ENCODE measurements at places on chromosomes 5 and 9.

DNA sequence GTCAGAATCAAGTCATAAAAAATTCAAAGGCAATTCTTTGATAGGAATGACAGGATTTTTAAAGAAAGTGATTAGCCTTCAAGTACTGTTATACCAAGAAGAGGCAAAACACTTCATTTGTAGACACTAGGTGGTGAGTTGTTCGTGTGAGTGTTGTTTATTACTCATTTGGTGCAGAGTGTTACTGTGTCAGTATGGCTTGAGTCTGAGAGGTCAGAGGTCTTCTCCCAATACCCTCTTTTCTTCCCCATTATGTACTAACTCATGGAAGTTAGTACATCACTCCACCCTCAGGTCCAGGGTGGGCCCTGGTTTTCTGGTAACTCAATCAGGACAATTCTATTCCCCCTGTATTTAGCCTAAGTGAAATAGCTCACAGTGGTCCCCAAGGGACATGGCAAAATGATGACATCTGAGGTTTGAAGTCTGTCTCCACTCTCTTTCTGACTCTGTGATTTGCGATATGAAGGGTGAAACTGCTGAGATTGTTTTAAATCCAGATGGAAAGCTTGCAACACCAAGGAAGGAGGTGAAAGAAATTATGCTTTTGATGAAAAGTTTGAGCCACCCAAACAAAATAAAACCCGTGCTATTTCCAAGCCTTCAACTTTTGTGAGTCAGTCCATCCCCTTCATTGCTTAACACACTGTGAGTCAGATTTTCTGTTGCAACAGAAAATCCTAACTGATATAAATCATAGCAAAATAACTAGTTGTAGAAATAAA lies 56.8 kb downstream of the NUDT12 start:
- peak; percentile 83 for DNase-seq

DNA sequence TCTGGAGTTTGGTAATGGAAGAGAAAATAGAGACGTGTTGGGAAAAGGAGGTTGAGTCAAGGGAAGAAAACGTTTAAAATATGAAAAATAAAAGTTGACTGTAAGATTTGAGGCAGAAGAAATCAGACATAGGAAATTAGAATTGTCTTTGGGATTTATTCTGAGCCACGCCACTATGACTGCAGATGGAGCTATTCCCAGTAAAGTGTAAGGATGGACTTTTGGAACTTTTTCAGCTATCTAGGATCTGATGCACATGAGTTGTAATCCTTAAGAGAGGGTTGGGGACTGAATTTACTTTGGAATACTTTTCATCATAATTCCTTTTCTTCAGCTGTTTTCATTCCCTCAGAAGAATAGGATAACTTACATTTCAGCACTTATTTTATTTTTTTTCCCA lies 336.7 kb downstream of the FAM170A start:
- peak; percentile 67 for DNase-seq

GRCh38 chr9:121612511-121612998 lies 38.9 kb upstream of the DAB2IP start:
- DNase-seq: no peak

DNA sequence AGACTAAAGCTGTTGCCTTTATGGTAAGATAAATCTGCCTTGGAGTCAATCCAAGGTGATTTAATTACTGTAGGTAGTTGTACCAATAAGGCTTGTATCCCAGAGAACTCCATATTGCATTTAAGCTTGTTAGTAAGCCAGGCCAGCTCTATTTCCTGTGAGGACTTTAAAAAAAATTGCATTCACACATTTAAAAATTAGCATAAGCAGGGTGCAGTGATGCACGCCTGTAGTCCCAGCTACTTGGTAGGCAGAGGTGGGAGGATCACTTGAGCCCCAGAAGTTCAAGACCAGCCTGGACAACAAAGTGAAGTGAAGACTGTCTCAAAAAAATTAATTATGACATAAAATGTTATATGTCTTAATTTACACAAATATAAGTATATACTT lies 28.7 kb upstream of the ABL1 start:
- DNase-seq: no peak

DNA sequence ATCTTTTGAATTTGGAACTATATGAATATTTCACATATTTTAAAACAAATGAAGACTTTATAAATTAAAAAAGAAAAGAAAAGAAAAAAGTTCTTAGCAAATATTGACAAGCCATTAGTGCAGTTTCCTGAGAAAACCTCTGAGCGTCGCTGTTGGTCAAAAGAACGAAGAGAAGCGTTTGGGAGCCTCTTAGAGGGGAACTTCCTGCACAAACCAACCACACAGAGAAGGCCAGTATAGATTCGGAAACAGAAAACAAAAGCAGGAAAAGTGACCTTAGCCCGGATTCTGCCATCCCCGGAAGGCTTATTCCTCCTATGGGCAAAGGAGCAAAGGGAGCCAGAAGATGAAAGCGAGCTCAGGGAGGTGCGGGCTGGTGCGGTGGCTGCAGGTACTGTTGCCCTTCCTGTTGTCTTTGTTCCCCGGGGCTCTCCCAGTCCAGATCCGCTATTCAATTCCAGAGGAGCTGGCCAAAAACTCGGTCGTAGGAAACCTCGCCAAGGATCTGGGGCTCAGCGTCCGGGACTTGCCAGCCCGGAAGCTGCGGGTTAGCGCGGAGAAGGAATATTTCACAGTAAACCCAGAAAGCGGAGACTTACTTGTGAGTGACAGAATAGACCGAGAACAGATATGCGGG lies at the start of gene PCDHGB2:
TSS of gene PCDHGB2 (plus strand) at position 205 of the 637 bp plus-strand sequence. CDS start at position 347, 142 bp downstream.
- peak; percentile 43 for DNase-seq

GRCh38 chr5:76402251-76402885 lies 717 bp upstream of the IQGAP2 start:
- no peak for DNase-seq

- DNase-seq: no peak
Measured at GRCh38 chr9:81682797-81683196, 6.5 kb downstream of the TLE1 start.

DNA sequence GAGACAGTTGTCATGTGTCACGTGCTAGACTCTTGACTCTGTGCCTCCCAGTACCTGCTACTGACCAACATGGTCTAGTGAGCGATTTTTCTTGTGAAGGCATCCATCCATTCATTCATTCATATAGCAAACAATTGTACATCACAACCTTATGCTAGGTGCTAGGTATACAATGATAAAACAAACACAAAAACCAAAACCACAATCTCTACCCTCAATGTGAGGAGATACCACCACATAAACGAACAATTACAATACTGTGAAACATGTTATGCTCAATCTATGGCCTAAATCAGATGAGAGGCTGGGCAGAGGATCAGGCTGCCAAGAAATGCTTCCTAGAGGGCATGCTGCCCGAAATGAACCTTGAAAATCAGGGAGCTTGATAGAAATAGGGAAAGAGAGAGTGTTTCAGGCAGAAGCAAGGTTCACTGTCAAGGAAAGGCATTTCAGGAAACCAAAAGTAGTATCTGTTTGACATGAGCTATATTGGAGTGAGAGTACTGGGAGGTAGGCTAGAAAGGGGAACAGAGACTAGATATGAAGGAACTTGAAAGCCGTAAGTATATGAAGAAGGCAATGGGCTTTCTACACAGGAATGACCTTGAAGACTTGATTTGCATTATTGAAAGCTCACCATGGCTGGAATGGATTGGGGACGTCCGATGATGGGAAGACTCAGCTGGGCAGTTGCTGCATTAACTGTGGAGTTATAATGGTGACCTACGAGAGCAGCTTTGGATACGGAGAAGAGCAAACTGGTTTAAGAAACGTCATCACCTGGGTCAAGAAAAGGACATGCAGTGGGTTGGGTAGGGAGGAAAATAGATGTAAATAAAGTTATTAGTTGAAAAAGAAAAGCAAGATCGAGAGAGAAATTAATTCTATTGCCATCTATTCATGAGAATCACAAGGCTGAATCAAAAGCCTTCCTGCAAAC lies 90.1 kb downstream of the THBS4 start:
- no peak for DNase-seq

DNA sequence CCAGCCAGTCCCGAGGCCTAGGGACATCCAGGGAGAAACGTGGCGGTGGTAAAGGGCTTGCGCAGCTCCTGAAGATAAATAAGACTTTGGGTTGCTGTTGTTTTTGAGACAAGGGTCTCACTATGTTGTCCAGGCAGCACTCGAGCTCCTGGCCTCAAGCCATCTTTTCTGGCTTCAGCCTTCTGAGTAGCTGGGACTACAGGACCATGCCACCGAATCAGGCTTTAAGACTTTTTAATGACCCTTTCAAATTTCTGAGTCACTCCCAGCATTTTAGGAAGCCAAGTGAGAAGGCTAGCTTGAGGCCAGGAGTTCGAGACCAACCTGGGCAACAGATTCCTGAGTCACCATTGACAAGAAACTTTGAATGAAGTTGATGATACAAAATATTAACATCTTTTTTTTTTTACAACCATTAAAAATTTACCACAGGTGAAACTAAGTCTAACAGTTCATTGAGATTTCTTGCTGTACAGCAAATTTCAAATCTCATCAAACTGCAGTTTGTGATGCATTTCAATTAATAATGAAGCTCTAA lies 817 bp upstream of the GNE start:
- DNase-seq: no peak

GRCh38 chr5:89878140-89879132 lies 531.1 kb downstream of the CETN3 start:
- peak; percentile 93 for DNase-seq

DNA sequence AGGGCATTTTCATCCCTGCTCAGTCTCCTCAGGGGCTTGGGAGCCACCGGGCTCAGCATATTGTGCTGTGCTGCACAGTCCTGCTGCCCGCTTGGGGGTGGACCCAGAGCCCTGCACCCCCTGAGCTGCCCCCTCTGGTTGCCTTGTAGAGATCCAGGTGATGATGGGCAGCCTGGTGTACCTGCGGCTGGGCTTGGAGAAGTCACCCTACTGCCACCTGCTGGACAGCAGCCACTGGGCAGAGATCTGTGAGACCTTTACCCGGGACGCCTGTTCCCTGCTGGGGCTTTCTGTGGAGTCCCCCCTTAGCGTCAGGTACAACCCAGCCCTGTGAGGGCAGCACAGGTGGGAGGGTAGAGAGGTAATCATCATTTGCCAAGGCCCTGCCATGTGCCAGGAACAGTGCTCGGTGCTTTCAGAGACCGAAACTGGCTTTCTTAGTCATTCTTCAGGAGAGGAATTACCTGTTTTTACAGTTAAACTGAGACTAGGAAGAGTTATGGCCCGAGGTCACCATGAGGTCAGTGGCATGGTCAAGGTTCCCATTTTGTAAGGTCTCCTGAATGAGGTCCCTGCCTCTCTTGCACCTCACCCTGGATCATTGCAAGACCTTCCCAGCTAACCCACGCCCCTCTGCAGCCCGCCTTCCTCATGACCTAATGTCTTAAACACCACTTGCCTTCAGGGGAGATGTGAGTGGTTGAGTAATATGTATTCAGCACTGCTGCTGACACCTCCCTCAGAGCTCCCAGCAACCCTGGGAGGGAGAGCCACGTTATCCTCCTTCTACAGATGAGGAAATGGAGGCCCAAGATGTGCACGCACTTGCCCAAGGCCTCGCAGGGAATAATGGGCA lies 7.5 kb downstream of the NHP2 start:
- DNase-seq: peak; percentile 27

GRCh38 chr5:151153300-151153699 lies 4.3 kb downstream of the ANXA6 start:
- DNase-seq: no peak

DNA sequence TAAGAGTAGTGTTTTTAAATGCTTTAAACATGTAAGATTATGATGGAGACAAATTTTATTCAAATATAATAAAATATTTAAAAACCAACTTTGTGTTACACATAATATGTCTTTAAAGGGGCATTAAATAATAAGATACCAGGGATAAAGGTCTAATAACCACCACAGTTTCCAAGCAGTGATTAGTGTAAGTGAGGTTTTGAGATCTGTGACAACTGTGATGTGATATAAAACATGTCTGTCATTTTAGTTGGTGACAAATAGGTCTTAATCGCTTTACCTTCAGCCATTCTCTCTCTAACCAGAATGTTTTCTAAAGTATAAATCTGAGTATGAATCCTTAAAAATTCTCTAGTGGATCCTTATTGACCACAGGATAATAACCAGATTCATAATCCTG lies 28.1 kb downstream of the PPIP5K2 start:
- DNase-seq: no peak

- DNase-seq: no peak
Measured at GRCh38 chr5:77231471-77232138, 21.1 kb downstream of the PDE8B start.

DNA sequence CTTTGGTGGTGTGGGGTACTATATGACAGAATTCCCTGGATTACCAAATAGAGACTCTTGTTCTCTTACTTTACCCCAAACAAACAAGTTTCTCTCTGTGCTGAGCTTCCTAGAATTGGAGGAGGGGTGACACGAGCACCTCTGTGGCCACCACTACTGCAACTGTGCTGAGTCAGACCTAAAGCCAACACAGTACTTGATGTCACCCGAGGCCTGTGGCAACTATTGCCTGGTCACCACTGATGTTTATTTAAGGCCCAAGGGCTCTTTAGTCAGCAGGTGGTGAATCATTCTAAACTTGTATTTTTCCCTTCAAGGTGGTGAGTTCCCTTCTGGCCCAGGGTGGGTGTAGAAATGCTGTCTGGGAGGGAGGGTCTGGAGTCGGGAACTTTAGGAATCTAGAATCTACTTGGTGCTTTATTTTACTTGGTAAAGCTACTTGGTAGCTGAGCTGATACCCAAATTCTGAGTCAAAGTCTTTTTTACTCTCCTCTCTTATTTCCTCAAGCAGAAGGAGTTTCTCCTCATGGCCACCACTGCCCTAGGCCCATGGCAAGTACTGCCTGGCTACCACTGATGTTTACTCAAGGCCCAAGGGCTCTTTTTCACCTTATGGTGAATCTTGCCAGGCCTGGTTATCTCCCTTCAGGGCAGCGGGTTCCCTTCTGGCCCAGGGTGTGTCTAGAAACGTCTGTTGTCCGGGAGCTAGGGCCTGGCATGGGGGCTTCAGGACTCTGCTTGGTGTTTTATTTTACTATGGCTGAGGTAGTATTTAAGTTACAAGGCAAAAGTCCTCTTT lies 9.8 kb downstream of the LURAP1L start:
- peak; percentile 88 for DNase-seq

DNA sequence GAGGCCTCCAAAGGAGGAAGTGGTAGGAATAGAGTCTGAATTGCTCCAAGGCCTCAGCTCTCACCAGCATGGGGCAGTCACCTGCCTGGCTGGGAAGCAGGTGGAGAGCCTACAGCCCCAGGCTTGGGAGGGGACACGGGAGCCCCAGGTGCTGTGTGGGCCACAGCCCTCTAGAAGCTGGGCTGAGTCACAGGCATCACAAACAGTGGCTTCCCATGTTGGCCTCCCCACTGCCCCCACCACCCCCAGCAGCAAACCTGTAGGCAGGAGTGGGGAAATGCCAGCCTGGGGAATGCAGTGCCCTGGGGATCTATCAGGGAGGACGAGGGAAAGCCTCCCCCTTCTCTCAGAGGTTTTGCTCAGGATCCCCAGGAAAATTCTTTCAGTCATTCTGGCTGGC lies 309.6 kb downstream of the SLIT3 start:
- no peak for DNase-seq
